ENCODE measurements at places on chromosomes 5 and 9.

- DNase-seq = no peak
These were observed 34.1 kb downstream of the ZMAT2 start for GRCh38 chr5:140734354-140734753.

DNA sequence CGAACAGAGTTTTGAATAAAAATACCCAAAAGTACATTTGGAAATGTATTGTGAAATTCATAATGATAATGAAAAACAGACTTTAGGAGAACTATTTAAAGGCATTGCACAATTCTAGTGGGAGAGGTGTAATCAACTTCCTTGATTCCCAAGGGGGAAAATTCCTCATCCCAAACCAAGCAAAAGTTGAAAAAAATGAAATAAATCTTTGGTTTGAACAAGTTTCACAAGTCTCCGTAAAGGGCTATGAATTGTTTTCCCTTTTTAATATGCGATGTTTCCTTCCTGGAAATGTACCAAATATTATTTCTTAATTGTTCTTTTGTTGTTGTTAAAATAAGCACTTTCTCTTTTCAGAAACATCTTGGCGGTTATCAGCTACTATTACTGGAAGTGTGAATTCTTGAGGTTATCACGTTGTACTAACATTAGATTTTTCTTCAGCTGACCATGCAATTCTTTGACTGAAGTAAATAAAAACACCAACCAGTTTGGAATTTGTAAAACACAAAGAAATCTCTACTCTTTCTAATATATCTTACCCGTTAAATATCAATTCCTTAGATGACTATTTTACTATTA, 59.3 kb downstream of the SVEP1 start:
- no peak for DNase-seq

GRCh38 chr9:78470216-78470615, 173.3 kb downstream of the PSAT1 start:
- no peak for DNase-seq

GRCh38 chr5:159448841-159449407, 118.6 kb upstream of the IL12B start:
- DNase-seq = no peak

DNA sequence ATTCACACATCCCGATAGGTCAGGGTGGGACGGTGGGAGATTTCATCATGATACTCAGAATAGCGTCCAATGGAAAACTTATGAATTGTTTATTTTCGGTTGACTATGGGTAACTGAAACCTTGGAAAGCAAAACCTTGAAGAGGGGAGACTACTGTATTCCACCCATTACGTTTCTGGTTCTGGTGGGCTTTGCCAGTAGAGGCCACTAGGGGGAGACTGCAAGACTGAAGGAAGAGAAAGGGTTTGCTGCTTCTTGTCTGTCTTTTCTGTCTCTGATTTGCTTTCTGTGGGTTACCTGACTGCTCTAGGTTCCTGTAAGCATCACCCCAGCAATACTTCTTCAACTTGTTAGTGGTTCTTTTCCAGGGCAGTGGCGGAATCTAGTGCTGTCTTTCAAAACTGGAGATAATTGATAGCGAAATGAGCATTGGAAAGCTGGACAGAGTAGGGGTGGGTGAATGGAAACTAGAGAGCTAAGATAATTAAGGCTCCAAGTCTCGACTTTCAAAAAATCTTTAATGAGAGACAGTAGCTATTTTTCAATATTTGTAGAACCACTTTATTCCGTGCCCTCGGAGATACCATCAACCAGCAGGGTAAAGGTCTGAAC, 27.0 kb downstream of the GRIN3A start:
- DNase-seq = no peak

DNA sequence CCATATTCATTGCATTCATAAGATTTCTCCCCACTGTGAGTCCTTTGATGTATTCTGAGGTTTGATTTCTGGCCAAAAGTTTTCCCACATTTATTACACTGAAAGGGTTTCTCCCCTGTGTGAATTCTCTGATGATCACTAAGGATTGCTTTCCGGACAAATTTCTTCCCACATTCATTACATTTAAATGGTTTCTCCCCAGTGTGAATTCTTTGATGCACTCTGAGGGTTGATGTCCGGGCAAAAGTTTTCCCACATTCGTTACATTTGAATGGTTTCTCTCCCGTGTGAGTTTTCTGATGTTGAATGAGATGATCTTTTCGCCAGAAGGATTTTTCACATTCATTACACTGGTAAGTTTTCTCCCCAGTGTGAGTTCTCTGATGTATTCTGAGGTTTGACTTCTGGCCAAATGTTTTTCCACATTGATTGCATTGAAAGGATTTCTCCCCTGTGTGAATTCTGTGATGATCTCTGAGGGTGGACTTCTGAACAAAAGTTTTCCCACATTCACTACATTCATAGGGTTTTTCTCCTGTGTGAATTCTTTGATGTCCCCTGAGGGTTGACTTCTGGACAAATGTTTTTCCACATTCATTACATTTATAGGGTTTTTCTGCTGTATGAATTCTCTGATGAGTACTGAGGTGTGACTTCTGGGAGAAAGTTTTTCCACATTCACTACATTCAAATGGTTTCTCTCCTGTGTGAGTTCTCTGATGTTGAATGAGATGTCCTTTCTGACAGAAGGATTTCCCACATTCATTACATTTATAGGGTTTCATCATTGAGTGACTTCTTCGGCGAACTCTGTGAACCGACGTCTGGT, 18.8 kb downstream of the ZNF510 start:
- no peak for DNase-seq

DNA sequence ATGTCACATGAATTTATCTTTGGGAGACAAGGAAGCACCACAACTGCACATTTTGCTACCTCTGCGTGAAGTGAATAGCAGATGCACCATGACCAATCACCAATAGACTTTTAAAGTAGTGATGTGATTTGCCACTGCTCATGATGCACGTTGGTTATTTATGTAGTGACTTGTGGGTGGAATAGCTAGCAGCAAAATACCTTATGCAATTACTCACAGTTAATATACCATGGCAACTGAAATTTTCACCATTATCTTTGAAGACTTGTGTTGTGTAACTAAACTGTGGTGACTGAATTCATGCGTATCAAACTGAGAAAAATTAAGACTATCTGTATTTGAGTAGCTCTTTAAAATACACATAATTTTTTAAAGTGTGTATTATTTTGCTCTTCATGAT, 46.2 kb upstream of the TUSC1 start:
- no peak for DNase-seq

DNA sequence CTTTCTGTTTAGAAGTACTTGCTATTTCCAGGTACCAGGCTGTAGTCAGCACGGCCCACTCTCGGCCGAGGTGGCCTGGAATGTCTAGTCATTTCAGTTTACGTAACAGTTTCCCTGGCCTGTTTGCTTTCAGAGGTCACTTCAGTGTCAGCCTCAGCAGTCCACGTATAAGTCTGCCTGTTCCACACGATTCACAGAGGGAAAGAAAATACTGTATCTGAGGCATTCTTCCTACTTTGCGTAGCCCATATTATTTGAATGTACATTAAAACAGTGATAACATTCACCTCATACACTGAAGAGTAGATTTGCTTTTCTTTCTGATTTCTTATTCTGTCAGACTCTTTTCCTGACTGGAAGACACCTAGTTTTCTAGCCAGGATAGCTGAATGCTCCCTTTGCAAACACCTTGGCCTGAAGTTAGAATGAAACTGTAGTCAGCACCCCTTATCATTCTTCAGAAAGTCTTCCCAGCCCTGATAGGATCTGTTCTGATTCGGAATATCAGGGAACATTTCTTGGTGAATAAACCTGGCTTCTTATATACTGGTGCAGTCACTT, 140.9 kb downstream of the AOPEP start:
- DNase-seq = no peak

DNA sequence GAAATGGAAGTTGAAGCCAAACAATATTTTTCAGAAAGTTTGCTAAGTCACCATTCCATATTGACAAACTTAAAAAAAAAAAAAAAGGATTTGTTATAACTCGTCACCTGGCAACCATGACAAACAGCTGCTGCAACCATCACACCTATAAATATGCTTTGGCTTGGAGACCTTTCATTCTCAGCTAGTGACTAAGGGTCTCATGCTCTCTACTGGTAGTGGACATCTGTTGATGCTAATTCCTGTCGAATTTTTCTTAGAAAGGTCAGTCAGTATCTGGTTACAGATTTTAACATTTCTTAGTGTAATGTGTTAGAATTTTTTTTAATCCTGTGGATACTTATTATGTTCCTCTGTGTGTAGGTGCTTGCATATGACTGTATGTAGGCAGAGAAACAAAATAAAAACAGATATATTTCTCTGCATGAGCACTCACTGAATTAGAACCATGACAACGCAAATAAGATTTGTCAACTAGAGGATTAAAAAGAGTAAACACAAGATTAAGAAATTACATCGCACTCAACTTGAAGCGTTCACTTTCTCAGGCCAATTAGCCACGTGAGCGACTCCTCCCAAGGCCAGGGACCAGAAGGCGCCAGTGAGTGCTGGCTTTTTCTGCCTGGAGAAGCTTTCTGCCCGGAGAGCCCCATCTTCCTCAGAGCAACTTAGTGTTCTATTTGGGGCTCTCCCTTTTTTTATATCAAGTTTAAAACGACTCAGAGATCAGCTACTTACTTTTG, 27.0 kb upstream of the ZNF622 start:
- DNase-seq = no peak

DNA sequence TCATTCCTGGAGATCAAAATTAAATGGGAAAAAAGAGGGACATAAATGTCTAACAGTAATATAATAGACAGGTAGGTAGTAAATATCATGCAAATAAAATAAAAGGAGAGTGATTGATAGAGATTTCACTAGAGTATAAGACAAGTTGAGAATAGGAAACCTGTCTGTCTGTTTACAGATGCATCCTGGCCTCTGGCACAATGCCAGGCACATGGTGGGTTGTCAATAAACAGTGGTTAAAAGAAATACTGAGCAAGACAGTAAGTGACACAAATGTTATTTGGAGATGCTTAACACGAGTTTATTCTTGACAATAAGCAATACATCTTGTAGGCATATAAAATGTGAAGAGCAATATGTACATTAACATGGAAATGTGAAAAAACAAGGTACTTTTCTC, 33.3 kb downstream of the RICTOR start:
- no peak for DNase-seq

DNA sequence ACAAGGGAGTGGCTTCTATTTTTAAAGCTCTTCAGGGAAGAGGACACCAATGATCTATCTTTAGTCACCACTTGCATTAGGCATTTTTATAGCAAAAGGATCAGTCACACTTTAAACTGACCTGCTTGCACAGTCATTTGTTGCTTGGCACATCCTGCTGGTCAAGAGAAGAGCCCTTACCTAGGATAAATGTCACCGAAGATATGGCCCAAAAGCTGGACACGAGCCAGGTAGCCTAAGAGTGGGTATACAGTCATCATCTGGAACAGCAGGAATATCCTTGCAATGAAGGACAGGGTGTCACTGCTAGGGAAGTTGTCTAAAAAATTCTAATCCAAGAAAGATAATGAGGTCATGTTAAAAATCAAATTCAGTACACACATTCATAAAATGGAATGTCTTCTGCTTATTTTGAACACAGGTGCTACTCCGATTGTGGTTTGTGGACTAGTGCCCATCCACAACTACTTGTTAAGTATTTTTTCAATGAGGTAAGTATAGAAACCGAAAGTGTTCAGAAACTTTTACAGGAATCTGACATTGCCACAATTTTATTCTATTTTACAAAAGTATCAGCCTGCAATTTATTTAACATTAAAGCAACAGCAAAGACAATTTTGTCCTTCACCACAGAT, 78.4 kb downstream of the SLC38A9 start:
- no peak for DNase-seq

DNA sequence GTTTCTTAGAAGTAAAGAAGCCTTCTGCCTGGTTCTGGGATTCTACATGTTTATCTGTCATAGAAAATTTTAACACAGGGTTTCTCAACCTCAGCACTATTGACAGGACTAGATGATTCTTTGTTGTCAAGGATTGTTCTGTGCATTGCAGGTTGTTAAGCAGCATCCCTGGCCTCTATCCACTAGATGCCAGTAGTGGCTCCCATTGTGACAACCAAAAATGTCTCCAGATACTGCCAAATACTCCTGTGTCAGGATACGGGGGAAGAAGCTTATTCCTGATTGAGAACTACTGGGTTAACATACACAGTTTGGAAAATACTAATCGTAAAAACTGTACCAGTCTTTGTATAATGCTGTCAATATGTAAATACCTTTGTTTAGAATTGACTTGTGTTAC, 167.1 kb downstream of the NIPBL start:
- no peak for DNase-seq

- no peak for DNase-seq
These were observed 57.0 kb downstream of the CFAP90 start for GRCh38 chr5:7793895-7794294.

GRCh38 chr5:72109625-72110024, 2.4 kb downstream of the MAP1B start:
- DNase-seq = no peak

DNA sequence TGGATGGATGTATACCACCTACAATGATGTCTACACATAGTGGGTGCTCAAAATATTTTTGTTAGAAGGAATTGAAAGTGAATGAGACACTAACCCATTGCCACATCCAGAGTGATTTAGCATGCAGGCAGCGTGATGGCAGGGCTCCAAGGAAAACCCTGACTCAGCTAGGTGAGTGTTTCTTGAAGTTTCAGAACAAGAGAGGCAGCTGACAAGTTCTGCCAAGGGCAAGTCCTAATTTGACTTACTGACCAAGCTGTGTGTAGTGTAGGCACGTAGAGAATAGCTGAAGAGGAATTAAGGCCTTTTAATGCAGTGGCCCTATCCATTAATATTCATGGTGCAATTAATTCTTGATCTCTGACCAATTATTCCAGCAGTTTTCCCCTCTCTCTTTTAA, 107.8 kb upstream of the ATP10B start:
- DNase-seq = no peak

DNA sequence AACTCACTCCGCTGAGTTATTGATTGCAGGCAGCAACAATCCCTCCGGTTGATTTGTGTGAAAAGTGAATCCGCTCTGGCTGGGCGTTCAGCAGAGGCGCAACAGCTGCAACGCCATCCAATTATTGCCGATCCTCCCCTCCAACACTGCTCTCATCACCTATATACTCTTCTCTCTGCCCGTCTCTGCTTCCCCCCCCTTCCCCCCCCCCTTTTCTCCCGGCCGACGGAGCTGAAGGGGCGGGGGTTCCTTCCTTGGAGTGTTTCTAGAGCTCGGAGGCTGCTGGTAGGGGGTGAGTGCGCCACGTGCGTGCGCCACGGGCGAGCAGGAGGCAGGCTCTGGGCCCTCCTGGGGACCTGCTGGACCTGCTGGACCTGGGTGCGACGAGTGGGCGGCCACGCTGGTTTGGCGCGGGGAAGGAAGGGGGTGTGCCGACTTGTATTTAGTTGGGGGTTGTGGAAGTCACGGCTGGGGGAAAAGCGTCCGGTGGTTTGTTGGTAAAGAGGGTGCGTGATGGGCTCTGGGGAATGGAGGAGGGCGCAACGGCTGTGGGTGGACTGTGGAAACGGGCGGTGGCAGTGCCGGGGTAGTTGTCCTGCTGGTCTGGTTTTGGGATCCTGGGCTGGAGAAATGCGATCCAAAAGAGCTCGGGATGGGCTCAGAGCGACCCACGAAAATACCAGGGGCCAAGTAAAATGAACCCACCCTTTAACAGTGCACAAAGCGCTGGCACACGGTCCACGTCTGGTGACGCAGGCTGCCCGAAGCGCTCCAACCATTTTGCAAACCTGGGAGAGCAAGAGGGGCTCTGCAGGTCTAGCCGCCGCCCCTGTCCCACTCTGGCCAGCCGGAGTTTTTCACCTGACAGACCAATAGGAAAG, 6.4 kb upstream of the MEF2C start:
- DNase-seq = peak; percentile 53

- no peak for DNase-seq
These were observed 10.8 kb upstream of the C1QTNF3 start for GRCh38 chr5:34053571-34054399.

Data from bone marrow (tissue), 2 donors.